ENCODE measurements at places on chromosomes 7 and 10. TPM values are rescaled to one million over a fixed set of nuclear protein-coding genes. Genes with fewer than 3 reads are reported as not detected.

Gene DDIT4
- polyA plus RNA-seq: 59.4 TPM

DNA sequence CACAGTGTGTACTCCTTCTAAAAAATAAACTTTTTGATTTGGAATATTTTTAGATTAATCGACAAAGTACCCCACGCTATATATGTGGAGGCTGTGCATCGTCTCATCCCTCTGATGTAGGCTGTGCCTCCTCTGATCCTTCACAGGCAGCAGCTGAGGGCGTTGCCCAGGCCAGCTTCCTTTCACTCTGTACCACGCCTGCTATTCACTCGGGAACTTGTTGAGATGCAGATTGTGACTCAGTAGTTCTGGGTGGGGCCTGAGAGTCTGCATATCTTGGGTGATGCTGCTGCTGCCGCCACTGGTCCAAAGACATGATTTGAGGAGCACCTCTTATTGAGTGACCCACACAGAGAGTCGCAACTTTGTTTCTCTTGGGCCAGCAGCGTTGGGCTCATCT is 7.9 kb upstream of the C10orf120 start:
- DNase-seq: no peak

GRCh38 chr7:21656796-21657195 is 114.0 kb downstream of the DNAH11 start:
- no peak for DNase-seq

DNA sequence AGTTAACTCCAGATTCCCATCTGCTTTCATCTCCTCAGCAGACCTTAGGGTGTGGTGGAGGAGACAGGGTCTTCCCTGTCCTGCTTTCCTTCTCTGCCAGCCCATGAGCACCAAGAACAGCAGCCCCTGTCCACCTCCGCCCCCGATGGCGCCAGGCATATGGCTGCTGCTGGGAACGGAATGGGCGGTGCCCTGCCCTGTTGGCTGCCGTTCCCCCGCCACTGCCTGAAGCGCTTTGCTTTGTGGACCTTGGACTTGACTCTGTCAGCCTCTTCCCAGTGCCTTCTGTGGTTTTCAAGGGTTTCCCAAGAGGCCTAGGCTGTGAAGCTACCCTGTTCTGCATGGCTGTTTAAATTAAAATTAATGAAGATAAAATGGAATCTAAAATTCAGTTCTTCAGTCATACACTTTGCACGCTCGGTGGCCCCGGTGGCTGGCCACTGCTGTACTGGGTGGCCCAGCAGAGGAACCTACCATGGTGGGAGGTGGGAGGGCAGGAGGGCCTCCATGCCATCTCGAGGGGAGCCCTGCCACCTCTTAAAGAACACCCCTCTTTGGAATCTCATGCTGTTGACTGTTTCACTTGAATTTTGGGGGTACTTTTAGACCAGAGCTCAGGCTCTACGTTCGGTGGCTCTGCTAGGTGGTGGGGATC is 78.7 kb downstream of the NKX6-2 start:
- no peak for DNase-seq

- no peak for DNase-seq
Observed at GRCh38 chr10:20601941-20602461, 295.1 kb downstream of the NEBL start.
